ENCODE measurements at places on chromosomes 12 and 14.
A peak's percentile ranks its signal among the peaks of the same experiment; 100 is the strongest.

GRCh38 chr14:74609721-74610120 lies 2.3 kb downstream of the LTBP2 start:
- no peak for DNase-seq

GRCh38 chr12:101127521-101128219 lies 82.4 kb downstream of the SLC5A8 start:
- DNase-seq = no peak

- DNase-seq = peak; percentile 19
Measured at GRCh38 chr14:87805315-87805723, 187.7 kb downstream of the GALC start.

DNA sequence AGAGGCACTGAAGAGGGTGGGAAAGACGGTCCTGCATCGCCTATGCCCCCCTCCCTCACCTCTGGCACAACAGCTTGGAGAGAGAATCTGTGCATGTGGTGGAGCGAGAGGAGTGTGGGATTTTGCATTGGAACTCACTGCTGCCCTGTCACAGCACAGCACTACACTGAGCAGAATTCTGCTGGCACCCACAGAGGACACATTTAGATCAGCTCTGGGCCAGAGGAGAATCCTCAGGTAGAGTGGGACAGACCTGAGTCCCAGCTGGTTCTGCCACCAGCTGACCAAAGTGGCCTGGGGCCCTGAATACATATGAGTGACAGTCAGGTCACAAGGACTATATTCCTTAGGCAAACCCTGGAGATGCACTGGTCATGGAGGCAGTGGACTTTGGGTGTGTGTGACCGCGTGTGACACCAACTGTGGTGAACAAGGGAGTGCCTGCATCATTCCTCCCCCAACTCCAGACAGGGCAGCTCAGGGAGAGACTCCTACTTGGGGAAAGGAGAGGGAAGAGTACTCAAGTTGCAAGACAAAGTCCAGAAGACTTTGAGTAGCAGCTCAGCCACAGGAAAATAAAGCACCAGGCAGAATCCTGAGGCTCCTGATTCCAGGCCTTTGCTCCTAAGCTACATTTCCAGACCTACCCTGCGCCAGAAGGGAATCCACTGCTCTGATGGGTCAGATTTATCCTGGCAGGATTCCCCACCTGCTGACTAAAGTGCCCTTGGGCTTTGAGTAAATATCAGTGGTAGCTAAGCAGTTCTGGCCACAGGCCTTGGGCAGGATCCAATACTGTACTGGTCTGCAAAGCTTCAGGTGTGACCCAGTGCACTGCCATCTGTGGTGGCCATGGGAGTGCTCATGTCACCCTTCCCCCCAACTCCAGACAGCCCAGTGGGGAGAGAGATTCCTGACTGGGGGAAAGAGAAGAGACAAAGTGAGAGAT lies 10.6 kb upstream of the ACOT1 start:
- DNase-seq = no peak

DNA sequence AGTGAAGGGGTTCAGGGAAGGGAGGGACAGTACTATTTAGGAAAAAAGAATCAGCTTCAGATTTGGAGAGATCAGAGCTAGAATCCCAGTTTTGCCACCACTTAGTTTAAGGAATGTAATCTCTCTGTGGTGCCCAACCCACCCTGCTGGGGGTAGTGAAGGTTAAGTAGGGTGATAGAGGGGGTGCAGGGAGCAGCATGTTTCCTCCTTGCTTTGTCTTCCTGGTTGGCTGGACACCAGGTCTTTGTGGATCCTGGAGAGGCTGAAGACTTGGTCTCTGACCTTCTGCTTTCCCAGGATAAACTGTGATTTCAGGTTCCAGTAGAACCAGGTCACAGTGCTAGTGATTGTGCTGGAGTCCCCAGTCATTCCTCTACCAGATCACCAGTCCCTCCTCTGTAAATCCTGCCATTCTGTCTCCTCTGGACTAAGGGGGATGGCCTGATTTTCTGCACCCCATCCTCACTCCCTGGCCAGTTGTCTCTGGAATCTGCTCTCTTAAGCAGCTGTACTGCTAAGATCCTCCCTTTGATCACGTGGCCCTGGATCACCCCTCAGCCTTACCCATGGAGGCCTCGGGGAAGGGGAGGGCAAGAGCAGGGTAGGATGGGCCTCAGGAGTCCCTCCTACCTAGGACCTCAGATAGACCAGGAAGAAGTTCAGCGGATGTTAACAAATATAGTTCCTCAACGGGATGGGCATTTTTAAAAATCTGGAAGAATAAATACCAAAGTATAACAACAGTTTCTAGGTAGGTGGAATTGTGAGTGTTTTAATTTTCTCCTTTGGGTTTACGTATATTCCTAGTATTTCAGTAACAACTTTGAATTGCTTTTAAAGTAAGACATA lies 3.1 kb downstream of the MAP3K12 start:
- DNase-seq = no peak

GRCh38 chr12:2583091-2583497 lies 211.7 kb upstream of the FKBP4 start:
- peak; percentile 29 for DNase-seq

DNA sequence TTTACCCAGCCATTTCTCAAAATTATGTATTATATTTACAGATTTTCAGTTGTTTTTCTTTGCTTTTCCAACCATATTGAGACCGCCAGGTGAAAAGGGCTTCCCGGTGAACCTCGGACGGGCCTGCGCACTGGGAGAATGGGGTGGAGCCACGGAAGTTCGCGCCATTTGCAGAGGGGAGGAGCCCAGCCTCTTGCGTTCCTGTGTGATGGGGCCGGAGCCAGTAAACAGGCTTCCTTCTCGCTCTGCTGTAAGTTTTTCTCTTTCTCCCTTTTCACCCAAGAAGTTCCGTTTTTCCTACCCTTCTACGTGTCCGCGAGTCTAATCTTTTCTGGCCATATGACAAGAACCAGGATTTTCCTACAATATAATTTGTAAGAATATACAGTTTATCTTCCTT lies 1108.8 kb upstream of the SEL1L start:
- peak; percentile 4 for DNase-seq

DNA sequence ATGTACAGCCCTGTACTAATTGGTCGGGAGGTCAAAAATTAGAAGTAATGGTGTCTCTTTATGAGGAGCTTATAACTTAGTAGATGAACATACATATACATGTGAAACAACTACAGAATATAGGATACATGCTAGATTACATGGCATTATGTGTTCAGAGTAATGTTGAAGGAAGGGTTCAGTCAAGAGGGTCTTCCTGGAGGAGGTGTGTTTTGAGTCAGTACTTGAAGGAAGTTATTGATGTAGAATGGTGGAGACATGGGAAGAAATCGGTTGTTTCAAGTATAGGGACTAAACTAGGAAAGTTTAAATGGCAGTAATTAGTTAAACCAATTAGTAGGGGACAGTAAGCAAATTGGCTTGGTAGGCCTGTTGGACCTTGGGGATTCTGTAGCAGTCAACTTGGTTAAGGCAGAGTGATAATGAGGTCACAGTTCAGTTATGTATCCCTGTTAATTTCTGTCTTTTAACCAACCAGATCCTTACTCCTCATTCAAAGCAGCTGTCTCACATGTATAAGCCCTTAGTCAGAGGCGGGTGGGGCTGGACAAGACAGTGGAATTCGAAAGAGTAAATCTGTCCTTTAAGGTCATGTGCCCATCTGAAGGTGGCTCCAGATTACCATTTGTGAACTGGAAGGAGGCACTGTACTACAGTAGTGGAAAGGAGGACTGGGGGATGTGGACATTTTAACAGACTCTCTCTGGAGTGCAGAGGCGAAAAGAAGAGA lies 3.5 kb upstream of the ANKRD52 start:
- no peak for DNase-seq

DNA sequence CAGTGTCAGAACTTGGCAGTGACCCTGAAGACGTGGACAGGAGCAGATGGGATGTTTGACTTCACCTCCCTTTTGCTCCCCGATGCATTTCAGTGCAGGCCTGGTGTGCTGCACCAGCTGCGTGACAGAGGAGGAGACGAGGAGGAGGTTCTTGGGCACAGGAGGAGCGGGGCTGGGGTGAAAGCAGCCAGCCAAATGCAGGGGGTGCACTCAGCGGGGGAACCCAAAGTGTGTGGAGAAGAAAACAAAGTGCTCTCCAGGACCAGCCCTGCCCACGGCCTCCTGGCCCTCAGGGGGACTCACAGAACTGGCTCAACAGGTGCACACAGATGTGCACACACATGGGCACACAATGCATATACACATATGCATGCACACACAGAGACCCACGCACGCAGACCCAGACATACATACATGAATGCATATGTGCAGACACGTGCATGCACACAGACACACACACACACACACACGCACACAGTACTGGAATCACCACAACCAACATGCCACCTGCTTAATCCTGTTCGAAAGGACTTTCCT lies 91.7 kb upstream of the SFSWAP start:
- DNase-seq = no peak

DNA sequence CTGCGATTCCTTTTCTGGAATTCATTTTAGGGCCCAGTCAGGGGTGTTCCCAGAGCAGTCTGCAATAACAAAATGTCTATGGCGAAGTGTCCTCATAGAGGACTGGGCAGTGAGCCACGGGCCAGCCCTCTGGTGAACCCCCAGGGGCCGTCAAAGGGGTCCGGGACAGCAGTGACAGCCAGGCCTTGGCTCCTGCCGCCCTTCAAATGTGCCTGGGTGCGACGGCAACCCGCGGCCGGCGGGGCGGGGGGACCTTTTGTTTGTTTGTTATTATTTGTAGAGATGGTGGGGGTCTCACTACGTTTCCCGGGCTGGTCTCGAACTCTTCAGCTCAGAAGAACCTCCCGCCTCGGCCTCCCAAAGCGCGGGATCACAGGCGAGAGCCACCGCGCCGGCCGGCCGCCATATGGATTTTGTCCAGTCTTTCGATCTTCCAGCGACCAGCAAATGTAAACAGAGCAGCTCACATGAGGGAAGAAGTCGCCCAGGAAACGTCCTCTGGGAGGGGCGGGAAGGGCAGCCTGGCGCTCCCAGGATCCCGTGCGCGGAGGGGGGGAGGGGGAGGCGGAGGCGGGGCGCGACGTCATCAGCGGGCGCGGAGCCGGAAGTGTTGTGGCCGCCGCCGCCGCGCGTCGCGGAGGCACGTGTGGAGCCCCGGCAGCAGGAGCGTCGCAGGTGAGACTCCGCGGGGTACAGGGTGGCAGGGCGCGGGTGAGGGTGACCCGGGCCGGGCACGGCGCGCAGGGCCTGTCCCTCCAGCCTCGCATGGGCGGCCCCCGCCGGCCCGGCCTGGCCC lies at the start of gene TRMT61A:
Gene TRMT61A, plus strand, starts transcription at position 610 of the 796 bp plus-strand sequence. CDS start 783 bp downstream, outside the sequence.
- DNase-seq = peak; percentile 83

- no peak for DNase-seq
Measured at GRCh38 chr12:23674064-23674463, 275.4 kb downstream of the SOX5 start.

DNA sequence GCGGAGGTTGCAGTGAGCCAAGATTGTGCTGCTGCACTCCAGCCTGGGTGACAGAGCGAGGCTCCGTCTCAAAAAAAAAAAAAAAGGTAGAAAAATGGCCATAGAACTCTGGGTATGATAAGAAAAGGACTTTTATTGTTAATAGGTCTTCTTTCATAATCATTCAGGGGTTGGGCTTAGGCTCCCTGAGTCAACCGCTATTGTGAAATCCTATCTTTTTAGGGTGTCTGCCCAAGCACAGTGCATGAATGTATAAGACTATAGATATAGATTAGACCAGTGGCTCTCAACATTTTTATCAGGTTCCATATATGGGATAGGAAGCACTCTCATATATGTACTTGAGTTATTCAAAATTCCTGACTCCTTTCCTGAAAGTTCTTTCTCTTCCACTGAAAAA lies 48.7 kb upstream of the USP15 start:
- DNase-seq = no peak

DNA sequence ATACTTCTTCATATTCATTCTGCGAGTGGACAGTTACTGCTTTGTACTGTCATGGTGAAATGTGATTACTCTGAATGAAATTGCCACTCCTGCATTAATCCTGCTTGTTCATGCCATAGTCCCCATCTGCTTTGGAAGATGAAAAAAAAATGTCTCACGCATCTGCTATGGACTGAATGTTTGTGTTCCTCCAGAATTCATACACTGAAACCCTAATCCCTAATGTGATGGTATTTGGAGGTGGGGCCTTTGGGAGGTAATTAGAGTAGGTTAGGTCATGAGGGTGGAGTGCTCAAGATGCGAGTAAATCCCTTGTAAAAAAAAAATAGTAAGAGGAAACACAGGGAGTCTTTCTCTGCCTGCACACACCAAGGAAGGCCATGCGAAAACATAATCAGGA lies 427.2 kb downstream of the TMTC2 start:
- DNase-seq = no peak

DNA sequence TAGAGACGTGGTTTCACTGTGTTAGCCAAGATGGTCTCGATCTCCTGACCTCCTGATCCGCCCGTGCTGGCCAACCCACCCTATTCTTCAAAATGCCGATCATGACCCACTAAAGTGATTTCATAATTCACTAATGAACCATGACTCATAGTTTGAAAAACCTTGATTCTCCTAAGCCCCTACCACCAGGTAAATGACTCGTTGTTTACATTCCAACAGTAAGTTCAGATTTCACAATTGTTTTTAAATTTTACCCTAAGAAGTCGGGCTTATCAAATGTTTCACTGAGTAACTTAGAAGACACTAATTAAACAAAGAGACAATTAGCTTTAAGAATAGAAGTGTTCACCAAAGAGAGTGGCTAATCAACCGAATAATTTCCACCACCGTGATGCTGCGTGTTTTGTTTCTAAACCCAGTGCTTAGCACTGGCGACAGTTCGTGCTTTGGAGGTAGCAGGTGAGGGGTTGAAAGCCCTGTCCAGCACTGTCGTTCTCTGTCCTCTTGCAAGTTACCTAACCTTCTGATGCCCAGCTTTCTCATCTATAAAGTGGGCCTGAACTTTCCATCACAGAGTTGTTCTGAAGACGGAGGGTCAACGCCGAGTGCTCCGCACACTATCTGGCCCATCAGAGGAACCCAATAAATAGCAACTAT lies 136.5 kb downstream of the NTF3 start:
- no peak for DNase-seq

- no peak for DNase-seq
Measured at GRCh38 chr12:80634903-80635302, 72.5 kb upstream of the MYF6 start.

GRCh38 chr12:29155079-29155478 lies 6.0 kb downstream of the FAR2 start:
- DNase-seq = no peak

GRCh38 chr12:46152456-46152855 lies 116.4 kb downstream of the SLC38A1 start:
- no peak for DNase-seq

DNA sequence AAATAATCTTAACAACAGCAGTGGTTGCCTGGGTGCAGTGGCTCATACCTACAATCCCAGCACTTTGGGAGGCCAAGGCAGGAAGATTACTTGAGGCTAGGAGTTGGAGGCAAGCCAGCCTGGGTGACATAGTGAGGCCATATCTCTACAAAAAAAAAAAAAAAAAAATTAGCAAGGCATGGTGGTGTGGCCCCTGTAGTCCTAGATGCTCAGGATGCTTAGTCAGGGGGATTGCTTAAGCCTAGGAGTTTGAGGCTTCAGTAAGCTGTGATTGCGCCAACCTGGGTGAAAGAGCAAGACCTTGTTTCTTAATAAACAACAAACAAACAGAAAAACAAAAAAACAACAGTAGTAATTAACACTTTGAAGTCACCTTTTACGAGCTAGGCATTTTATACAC lies 642 bp upstream of the ACSM4 start:
- DNase-seq = no peak

Data from substantia nigra (tissue), 51 donors.